HS-27A (cell line): ENCODE measurements at places on chromosomes 2 and 18.

GRCh38 chr18:35811896-35812295 lies 160.6 kb upstream of the RMP24 start:
- DNase-seq = no peak

- DNase-seq = no peak
These were observed 35.6 kb downstream of the PXDN start for GRCh38 chr2:1708476-1709334.

DNA sequence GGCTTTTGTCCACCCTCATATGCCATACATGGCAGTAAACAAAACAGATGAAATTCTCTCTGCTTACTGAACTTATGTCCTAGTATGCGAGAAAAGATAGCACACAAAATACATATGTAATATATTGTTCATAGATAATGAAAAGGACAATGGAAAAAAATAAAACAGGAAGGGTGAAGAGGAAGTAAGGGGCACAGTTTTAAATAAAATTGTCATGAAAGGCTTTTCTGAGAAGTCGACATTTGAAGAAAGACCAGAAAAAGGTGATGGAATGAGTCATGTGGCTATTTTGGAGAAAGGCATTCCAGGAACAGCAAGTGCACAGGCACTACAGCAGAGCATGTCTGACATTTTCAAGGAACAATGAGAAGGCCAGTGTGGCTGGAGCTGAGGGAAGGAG lies 56.4 kb downstream of the KCNH7 start:
- DNase-seq = no peak

- DNase-seq = no peak
These were observed 49.3 kb downstream of the CD226 start for GRCh38 chr18:69898241-69898861.

GRCh38 chr18:68462766-68463165 lies 252.1 kb downstream of the TMX3 start:
- no peak for DNase-seq

DNA sequence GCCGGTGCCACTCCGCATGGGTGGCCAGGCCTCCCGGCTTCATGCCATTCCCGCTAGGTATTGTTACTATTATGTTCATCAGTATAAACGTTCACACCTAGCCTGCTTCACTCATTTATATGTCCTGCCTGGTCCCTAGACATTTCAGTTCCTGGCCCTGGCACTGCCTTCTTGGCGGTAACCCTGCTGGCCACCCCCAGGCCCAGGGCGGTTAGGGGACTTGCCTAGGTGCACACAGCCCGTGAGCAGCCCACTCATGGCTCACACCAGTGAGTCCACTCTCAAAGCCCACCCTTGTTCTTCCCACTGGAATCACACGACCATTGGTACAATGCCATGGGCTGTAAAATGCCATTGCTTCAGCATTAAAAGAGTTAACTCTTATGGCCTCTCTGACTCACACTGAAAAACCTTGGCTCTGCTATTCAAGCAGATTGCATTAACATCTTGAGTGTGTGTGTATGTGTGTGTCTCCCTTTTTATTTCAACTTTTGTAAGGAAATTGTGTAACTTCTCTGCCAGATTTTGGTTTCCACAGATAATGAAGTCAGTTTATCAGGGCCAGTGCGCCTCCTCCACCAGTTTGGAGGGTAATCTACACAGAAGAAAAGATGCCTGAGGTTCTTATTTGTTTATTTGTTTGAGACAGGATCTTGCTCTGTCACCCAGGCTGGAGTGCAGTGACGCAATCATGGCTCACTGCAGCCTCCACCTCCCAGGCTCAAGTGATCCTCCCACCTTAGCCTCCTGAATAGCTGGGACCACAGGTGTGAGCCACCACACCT lies 74.2 kb downstream of the RAB31 start:
- DNase-seq = peak; percentile 45

DNA sequence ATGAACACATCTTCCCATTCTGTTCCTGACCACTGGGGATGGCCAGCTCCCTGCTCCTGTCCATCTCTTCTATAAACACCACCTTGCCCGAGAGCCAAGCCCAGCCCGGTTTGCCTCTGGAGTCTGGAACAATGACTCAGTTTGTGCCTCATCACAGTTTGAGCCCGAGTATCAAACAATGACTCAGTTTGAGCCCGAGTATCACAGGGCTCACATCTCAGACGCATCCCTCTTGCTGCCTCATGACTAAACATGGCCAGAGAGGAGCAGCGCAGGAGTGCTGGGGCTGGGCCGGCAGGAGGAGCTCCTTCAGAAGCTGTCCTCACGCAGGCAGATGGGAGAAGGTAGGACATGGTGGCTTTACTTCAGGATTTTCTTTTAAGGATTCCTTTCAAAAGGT lies 68.7 kb downstream of the PXDN start:
- peak; percentile 75 for DNase-seq

- DNase-seq = no peak
These were observed 1.7 kb downstream of the MFF start for GRCh38 chr2:227326783-227327182.

- no peak for DNase-seq
These were observed 54.1 kb downstream of the LPIN2 start for GRCh38 chr18:2958819-2959298.

- DNase-seq = no peak
These were observed 22.4 kb downstream of the USP40 start for GRCh38 chr2:233544200-233544610.

GRCh38 chr2:83017366-83018090 lies 1441.6 kb downstream of the SUCLG1 start:
- no peak for DNase-seq

- DNase-seq = no peak
These were observed 216.5 kb downstream of the DYSF start for GRCh38 chr2:71669628-71670429.

GRCh38 chr2:142037066-142037465 lies 93.8 kb downstream of the LRP1B start:
- peak; percentile 17 for DNase-seq

DNA sequence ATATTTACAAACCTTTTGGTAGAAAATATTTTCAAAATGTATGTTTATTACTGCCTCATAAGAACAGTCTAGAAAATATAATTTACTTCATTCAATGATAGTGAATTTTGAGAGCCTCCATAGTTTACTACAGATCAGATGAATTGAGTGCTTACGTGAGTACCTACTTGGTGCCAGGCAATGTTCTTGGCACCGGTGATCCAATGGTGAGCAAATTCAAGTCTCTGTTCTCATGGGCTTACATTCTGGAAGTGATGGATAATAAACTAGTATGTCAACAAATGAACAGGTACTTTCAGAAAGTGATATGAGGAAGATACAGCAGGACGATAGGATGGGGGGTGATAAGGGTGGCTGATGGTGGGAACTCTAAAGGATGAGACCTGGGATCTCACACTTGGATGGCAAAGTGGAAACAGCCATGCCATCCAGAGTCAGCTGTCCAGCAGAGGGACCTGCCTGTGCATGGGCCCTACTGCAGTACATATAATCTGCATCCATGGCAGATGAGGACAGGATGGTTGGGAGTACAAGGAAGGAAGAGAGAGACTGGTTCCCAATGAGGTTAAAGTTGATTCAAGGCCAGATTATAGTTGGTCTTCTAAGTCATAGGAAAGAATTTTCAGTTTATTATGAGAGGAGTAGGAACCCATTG lies 277.0 kb downstream of the NEDD4L start:
- DNase-seq = no peak

DNA sequence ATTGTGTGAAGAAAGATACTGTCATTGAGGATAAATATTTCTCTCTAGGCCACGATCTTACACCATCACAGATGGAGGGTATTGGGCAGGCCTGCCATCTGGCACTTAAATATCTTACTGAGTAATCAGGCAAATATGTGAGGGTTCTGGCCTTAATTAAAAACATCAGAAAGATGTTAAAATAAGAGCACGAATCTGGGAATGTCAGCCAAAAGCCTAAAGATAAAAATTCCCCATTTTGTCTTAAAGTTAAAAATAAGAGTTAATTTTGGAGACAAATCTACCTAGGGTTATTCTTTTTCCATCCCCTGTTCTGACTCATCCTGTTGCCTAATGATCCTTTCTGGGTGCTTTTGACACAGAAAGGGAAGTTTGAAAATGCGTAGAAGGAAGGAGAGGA lies 121.0 kb downstream of the SUCLG1 start:
- peak; percentile 64 for DNase-seq

GRCh38 chr18:78232196-78232595 lies 747.4 kb upstream of the SALL3 start:
- no peak for DNase-seq

DNA sequence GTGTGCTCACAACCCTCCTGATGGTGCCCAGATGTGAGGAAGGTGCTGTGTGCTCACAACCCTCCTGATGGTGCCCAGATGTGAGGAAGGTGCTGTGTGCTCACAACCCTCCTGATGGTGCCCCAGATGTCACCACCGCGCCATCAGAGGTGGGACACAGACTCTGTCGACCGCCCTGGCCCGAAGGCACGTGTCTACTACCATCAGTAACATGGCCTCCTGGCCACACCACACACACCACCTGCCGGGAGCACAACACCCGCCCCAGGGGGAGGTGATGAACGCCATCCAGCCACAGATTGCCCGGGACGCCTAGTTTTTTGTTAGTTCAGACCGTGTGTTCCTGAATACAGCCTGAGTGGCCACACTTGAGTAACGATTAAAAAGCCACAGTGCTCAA lies 24.5 kb downstream of the HDAC4 start:
- DNase-seq = no peak

DNA sequence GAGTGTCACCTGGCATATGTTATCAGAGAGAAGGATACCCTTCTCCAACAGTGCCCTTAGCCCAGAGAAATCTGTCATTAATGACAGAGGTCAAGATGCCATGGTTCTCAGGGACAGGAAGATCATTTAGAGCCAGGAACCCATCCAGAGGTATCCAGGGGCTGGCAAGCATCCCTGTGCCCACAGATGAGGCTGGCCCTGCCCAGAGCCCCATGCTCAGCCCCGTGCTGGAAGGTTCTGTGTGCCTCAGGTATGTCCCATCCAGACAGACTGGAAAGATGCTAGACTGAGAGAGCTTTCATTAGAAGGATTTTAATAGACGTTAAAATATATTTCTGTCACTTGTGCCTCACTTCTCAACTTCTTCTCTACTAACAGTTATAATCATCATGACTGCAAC lies 8.2 kb upstream of the TUBB6 start:
- no peak for DNase-seq

DNA sequence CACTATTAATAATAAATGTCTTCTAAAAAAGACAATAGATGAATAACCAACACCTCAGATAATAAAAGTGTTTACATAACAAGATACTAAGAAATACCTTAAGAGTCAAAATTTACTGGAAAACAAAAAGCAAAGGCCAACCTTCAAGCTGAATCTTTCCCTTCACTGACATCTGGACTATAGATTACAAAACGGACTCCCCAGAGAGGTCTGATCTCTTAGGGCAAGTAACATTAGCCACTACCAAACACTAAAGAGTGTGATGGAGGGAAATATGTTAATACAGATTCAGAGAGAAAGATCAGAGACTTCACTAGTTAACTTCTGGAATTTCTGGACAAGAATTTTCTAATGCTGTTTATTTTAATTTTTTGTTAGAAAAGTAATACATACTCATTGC lies 13.9 kb downstream of the CLASP1 start:
- DNase-seq = no peak

DNA sequence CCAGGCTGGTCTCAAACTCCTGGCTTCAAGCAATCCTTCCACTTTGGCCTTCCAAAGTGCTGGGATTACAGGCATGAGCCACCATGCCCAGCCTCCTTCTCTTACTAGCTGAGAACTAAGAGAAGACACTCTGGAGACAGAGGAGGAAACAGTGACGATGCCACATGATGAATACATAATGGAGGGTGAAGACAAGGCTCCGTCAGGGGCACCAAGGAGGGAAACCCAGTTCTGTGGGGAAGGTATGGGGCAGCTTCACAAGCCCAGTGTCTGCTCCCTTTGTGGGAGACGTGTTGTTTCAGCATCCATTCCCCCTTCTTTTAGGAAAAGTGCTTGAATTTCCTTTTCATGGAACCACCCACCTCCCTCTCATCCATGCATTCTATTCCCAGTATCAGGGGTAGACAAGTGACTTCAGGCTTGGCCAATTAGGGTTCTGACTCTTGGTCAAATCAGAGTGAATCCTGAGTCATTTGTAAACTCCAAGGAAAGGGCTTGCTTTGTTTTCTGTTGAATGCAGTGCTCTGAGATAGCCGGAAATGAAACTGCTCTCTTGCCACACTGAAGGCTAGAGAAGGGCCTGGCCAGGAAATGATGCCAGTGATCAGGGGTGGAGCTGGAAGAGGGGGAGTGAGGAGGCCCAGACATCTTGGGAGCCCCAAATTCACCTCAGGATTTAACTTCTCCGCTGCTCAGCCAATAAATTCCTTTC lies 23.7 kb downstream of the TMEM127 start:
- DNase-seq = no peak

GRCh38 chr18:70290482-70291294 lies 1.8 kb downstream of the SOCS6 start:
- DNase-seq = no peak

GRCh38 chr2:669323-669722 lies 7.9 kb downstream of the TMEM18 start:
- no peak for DNase-seq

DNA sequence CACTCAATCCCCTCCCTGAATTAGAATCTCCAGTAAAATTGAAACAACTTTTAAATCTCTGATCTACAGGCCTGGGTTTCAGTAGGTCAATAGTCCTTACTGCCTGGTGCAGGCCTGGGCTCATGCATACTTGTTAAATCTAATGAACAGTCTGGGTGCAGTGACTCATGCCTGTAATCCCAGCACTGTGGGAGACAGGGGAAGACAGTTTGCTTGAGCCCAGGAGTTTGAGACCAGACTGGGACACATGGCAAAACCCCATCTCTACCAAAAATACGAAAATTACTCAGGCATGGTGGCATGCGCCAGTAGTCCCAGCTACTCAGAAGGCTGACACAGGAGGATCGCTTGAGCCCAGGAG lies 94.7 kb upstream of the SP3 start:
- no peak for DNase-seq

DNA sequence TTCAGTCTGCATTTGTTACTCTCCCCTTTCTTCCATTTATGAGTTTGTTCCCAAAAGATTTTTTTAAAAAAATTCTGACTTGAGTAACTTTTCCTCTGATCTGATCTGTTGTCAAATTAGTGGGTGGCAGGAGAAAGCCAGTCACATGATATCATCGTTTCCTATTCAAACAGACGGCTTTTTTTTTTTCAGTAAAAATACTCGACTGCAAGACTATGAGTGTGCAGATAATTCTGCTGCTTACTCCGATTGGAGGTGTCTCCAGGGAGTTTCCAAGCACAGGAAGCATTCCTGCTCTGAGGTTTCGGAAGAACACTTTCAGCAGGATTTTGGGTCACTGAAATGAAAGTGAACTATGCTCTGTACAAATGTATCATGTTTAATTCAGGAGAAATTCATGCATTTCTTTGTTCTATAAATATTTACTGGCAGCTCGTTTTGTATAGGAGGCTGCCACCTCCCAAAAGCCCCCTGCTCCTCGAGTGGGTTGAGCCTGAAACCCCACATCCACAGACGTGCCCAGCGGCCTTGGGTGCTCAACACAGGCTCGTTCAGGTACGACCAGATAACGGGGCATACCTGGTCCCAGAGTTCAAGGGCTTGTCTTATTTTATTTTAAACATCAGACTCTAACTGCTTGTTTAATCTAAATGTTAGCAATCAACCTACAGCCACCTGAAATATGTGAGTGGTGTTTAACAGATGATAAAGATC lies 126.9 kb upstream of the ZNF516 start:
- no peak for DNase-seq

- no peak for DNase-seq
These were observed 175.9 kb upstream of the ITGA4 start for GRCh38 chr2:181281206-181281832.

GRCh38 chr2:238667008-238667407 lies 180.9 kb upstream of the TWIST2 start:
- DNase-seq = no peak
